ENCODE measurements at places on chromosomes 1 and 21.
A peak's percentile ranks its signal among the peaks of the same experiment; 100 is the strongest.

- peak; percentile 54 for DNase-seq
Observed at GRCh38 chr1:219566951-219567947, 45.7 kb downstream of the ZC3H11B start.

GRCh38 chr1:168135921-168136708 lies 615 bp downstream of the GPR161 start:
- peak; percentile 28 for DNase-seq

DNA sequence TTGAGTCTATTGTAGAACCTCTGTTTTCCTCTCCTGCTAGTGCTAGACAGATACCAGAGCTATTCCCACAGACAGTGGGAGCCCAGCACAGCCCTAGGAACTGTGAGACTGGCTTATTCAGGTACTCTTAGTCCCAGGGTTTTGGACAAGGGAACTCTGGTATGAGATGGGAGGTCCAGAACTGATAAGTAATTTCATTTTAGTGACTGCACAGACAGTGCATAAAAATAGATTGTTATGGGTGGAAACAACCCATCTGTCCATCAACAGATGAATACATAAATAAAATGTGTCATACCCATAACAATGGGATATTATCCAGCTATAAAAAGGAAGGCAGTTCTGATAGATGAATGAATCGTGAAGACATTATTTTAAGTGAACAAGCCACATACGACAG lies 9.0 kb downstream of the EPS8L3 start:
- DNase-seq = no peak

DNA sequence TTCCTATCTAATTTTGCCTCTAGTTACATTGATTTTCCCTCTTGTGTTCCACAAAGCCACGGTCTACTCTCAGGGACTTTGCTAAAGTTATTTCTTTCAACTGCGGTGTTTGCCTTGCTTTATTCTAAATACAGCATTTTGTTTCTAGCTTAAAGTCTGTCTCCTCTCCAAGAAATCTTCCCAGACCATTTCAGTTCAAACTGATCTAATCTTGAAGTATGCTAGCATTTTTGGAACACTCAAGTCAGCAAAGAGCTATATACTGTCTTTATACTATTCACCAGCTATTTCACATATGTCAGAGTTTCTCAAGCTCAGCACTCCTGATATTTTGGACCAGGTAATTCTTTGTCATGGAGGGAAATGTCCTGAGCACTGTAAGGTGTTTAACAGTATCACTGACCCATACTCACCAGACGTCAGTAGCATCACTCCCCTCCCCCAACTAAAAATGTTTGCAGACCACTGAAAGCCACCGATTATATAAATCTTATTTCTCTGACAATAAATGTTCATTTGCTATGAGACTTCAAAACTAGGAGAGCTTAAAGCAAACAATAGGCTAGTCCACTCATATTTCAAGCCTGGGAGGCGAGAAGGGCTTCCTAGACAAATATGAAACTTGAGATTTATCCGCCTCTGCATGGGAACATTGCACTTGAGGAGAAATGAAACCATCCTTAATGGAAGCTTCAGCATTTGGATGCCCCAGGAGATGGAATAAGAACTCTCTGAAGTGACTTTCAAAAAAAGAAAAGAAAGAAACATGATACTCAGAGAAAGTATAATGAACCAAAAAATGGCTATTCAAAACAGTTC lies 81.1 kb downstream of the KIAA0319L start:
- no peak for DNase-seq

DNA sequence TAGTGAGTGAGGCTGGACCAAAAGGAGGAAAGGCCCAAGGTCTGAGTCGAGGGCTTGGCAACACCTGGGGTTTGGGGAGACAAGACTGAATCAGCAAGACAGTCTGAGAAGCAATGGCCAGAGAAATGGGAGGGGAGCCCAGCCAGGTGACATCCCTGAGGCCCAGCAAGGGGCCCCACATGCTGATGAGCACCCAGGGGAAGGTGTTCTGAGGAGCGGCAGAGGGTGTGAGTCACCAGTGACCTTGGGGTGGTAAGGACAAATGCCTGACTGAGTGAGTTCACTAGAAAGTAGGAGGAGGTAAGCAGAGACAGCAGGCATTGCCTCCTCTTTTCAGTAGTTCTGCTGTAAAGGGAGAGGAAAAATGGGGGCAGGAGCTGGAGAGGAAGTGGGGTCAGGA lies 192.4 kb upstream of the GALNT2 start:
- DNase-seq = no peak

GRCh38 chr1:117735045-117735992 lies 129.5 kb downstream of the TENT5C start:
- DNase-seq = peak; percentile 93

Data from OCI-M1 (cell line).